ENCODE measurements at places on chromosomes 5 and 9. TPM values are rescaled to one million over a fixed set of nuclear protein-coding genes. Genes with fewer than 3 reads are reported as not detected.

SEMA4D gene
- 265 TPM for total RNA-seq

CATSPER3 gene
- total RNA-seq = 1.1 TPM

SPINK4 gene
- total RNA-seq = not detected

C5orf63 gene
- 9.4 TPM for total RNA-seq

ZNF879 gene
- 7.3 TPM for total RNA-seq

MARCOL gene
- total RNA-seq = not detected

HTR1A gene
- not detected for total RNA-seq

C9orf153 gene
- total RNA-seq = not detected

PCDHB7 gene
- total RNA-seq = not detected

FOXD4L6 gene
- 0.10 TPM for total RNA-seq

PCAT7 gene
- not detected for total RNA-seq

CDC23 gene
- 25.4 TPM for total RNA-seq

SLC36A2 gene
- total RNA-seq = not detected

TICAM2 gene
- total RNA-seq = 0.68 TPM

RNF208 gene
- total RNA-seq = 5.0 TPM

FXN gene
- total RNA-seq = 23.3 TPM

DRD1 gene
- total RNA-seq = not detected

TAF11L10 gene
- not detected for total RNA-seq

NSG2 gene
- not detected for total RNA-seq

DEPDC1B gene
- total RNA-seq = 29.5 TPM

FAM219A gene
- 13.2 TPM for total RNA-seq

NPR3 gene
- total RNA-seq = not detected

KCNV2 gene
- not detected for total RNA-seq

C5orf46 gene
- total RNA-seq = not detected

AGXT2 gene
- not detected for total RNA-seq

NR5A1 gene
- total RNA-seq = not detected

SHLD3 gene
- 5.1 TPM for total RNA-seq

IL9 gene
- not detected for total RNA-seq

SLIT3 gene
- not detected for total RNA-seq

NEUROG1 gene
- not detected for total RNA-seq

CDC42SE2 gene
- total RNA-seq = 164 TPM

BARHL1 gene
- total RNA-seq = not detected

NPR2 gene
- total RNA-seq = 8.6 TPM

FAM221B gene
- total RNA-seq = not detected

UNC5A gene
- total RNA-seq = not detected

DCTN4 gene
- total RNA-seq = 39.8 TPM

SPATA31D4 gene
- not detected for total RNA-seq

PPIP5K2 gene
- 58.1 TPM for total RNA-seq

IFNA21 gene
- total RNA-seq = not detected

TBC1D2 gene
- 8.5 TPM for total RNA-seq

Data from activated naive CD4-positive, alpha-beta T cell treated with anti-CD3 and anti-CD28 coated beads, Interleukin-2, amount 10 ng/mL, durations not matched to agents 5 hours and 36 hours (primary cell).